Mucosa of gallbladder (tissue), 1 donor: ENCODE measurements at places on chromosomes 7 and 10. TPM values are rescaled to one million over a fixed set of nuclear protein-coding genes. Genes with fewer than 3 reads are reported as not detected.

GRCh38 chr7:16880554-16880953 is 1.2 kb downstream of the AGR3 start:
- DNase-seq = no peak

Gene SPDYE2
- total RNA-seq = not detected

Gene SLC35B4
- 10.7 TPM for total RNA-seq

Gene FOXP2
- 10.1 TPM for total RNA-seq

DNA sequence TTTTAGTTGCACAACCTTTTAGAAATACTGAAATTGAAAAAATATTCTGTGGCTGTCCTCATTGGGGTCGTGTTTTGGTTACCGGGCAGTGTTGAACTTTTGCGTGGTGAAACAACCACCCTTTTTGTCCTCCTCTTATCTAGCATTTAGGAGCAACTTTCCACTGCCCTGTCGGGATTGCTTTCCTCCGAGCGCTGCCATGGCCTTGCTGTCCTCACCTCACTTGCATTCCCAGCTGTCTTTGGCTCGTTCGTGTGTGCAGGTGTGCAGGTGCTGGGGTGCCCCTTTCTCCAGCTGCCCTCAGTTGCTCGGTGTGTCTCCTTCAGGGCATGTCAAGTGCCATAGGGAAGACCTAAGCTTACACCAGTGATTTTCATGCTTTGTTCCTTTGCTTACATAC is 116.9 kb upstream of the GJD4 start:
- no peak for DNase-seq

- DNase-seq = no peak
Measured at GRCh38 chr7:77403957-77404356, 12.2 kb downstream of the GSAP start.

GRCh38 chr7:87287738-87288341 is 57.6 kb upstream of the CROT start:
- DNase-seq = no peak

DNA sequence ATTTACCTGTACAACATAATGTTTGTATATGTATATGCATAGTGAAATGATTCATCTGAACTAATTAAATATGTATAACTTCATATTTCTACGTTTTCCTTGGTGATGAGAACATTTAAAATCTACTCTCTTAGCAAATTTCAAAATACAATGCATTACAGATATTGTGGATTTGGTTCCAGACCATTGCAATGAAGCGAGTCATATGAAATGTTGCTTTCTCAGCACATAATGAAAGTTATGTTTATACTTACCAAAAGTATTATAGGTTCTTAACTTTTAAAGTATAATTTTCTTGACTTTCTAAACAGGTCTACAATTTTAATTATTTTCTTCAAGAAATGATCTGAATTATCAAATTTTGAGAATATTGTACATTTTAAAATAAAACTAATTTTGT is 189.2 kb downstream of the CSTF2T start:
- DNase-seq = no peak
